ENCODE measurements at places on chromosomes 5 and 9.

DNA sequence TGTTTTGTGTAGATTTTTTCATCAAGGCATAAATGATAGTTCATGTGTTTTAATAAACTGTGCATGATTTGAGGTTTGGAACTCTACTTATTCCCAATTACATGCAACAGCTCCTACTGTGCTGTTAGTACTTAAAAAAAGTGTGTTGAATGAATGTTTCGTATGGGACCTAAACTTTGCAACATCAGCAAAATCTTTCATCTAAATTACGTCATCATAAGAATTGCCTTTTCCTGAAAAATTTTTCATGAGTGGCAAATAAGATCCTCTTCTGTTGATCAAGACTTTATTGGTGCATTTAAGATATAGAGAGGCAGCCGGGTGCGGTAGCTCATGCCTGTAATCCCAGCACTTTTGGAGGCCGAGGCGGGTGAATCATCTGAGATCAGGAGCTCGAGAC, 826.1 kb downstream of the SEMA5A start:
- no peak for DNase-seq

- DNase-seq, result no peak
Measured at GRCh38 chr5:15433709-15434108, 66.3 kb upstream of the FBXL7 start.

DNA sequence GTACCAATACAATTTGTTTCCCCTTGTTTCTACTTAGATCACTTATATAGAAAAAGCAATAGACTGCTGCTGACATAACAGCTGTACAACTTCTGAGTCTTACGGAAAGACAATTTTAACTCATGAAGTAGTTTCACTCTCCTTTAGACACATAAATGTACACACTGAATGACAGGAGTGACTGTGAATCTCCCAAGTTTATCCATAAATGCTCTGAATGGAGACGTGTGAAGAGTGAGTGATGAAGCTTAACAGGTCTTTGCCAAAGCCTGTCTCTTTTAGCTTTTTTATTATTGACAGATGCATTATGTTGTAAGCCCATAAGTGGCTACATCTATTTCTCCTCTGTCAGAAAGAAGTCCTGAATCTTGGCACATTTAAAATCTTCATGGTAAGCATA, 265.9 kb downstream of the TRIM36 start:
- DNase-seq, result no peak

DNA sequence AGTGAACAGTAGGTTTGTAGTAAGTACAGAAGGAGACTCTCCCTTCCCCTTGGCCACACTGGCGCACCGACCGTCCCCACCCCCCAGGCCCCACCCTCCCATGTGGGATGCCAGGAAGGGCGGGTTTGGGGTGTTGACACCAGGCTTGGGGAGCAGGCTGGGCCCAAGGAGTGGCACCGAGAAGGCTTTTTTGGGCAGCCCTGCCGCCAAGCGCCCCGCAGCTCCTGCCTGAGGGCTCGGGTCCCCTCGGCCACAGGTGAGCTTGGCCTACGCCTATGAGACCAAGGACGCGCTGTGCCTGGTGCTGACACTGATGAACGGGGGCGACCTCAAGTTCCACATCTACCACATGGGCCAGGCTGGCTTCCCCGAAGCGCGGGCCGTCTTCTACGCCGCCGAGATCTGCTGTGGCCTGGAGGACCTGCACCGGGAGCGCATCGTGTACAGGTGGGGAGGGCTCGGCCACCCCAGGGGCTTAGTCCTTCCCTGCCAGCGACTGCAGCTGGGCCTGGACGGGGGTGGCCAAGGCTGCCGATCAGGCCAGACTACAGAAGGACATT, 7.3 kb downstream of the GRK6 start:
- no peak for DNase-seq

DNA sequence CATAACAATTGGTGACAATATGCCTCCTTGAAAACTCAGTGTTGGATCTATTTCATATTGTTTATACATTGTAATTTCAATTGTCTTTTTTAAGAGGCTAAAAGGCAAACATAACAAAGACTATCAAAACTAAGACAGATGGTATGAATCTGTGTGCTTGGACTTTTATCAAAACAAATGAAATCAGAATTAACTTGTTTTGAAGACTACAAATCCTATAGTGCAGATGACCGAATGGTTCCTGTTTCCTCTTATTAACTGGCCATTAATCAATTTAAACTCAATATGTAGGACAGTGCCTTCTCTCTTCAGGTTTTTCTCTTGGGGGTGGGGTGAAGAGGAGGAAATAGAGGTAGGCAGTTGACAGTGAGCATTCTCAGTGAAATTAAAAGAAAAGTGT, 366.9 kb upstream of the GRAMD2B start:
- no peak for DNase-seq

DNA sequence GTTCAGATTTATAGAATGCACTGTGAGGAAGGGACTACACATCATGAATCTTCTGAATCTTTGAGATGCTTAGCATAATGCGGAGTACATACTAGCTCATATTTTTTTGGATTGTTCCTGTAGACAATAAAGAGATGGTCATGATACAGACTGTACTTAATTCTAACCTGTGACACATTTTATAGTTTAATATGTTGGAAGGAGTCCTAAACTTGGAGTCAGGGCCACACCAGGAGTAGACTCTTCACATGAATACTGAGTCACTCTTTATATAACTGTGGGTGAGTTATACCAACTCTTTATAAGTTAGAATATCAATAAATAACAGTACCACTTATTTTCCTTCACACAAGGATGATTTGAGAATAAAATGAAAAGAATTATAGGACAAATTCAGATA, 16.9 kb downstream of the C9orf85 start:
- DNase-seq, result no peak

- no peak for DNase-seq
Measured at GRCh38 chr5:75985077-75985476, 98.1 kb upstream of the SV2C start.

- no peak for DNase-seq
Measured at GRCh38 chr5:136432705-136433104, 67.4 kb upstream of the TRPC7 start.

DNA sequence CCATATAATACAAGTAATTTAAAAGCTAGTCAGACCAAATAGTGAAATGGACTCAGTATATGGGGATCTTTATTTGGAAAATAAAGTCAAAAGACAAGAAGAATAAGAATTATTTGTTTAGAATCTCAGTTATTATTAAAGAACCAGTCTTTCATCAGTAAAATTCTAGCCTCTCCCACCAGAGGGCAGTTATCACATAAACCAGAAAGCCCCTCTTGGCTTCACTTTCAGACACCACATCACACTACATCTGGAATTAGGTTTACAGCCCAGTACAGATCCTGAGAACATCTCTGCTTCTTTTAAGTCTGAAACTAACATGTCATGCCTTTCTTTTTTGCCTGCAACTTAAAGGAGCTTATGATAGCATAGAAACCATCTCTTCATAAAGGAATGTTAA, 12.2 kb upstream of the HSPB3 start:
- peak; percentile 41 for DNase-seq

GRCh38 chr5:151123897-151124751, 33.5 kb downstream of the ANXA6 start:
- DNase-seq, result peak; percentile 29

- DNase-seq, result no peak
Measured at GRCh38 chr9:25733336-25733982, 55.2 kb upstream of the TUSC1 start.

DNA sequence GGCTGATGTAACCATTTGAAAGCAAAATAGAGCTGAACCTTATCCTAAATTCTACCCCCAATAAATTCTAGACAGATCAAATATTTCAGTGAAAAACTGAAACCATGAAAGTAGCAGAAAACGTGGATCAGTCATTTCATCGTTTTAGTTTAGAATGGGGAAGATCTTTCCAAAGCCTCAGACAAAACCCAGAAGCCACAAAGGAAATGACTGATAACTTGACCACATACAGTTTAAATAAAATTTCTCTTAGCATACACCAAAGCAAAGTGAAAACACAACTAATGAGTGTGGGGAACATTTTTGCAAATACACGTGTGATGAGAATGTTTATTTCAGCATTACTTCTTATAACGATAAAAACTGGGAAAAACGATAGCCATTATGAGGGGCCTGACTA, 284.8 kb downstream of the ADGRV1 start:
- no peak for DNase-seq

- DNase-seq, result no peak
Measured at GRCh38 chr9:129880654-129881546, 45.6 kb downstream of the USP20 start.
